ENCODE measurements at places on chromosomes 2 and 18. TPM values are rescaled to one million over a fixed set of nuclear protein-coding genes. Genes with fewer than 3 reads are reported as not detected.

Gene KANSL1L
- 27.1 TPM for total RNA-seq

Gene QPCT
- total RNA-seq, result 2,187 TPM

Gene MYO1B
- 43.4 TPM for total RNA-seq

Gene CYP26B1
- total RNA-seq, result 1.8 TPM

Gene BOD1L2
- total RNA-seq, result not detected

GRCh38 chr2:236075802-236076201 is 92.4 kb downstream of the GBX2 start:
- no peak for DNase-seq

GRCh38 chr2:219679571-219679970 is 52.1 kb downstream of the SLC4A3 start:
- no peak for DNase-seq

DNA sequence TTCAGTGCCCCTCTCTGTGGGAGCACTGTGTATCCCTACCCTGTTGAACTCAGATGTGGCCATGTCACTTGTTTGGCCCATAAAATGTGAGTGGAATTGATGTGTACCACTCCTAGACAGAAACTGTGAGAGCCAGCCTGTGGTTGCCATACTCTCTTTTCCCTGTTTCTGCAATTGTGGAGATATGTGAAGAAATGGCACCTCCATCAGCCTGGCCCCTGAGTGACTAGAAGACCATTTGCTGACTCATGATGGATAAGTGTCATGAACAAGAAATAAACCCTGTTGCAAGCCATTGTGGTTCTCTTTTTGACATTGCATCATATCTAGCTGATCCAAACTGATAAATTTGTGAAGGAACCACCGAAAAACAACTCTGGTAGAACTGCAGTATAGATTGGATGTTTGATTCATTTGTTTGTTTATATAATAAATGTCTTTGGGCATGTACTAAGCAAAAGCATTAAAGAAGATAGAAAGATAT is 214.5 kb upstream of the FBXO11 start:
- no peak for DNase-seq

GRCh38 chr2:35790292-35790691 is 565.3 kb upstream of the CRIM1 start:
- no peak for DNase-seq

DNA sequence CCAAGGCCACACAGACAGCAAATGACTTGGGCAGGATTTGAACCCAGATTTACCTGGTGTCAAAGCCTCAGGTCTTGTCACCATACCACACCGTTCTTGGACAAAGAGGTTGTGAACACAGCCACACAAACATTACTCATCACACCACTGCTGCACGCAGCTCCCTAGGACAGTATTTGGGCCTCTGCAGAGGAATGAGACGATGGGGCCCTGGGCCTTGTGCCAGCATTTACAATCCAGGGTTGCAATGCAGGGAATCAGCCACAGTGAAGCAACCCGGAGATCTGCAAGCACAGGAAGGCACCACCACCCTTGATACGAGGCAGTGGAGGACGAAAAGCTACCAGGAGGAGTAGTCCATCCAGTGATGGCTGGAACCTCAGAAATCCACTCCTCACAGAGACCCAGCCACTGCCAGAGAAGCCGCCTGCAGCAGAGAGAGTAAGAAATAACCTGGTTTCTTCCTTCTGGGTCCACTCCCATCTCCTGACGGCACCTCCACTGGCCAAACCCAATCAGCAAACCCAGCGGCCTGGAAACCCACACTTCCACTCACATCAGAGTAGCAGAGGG is 3.7 kb upstream of the MTCL1 start:
- DNase-seq, result no peak

- peak; percentile 86 for DNase-seq
These were observed 96.3 kb downstream of the FAM210A start for GRCh38 chr18:13629841-13630715.

DNA sequence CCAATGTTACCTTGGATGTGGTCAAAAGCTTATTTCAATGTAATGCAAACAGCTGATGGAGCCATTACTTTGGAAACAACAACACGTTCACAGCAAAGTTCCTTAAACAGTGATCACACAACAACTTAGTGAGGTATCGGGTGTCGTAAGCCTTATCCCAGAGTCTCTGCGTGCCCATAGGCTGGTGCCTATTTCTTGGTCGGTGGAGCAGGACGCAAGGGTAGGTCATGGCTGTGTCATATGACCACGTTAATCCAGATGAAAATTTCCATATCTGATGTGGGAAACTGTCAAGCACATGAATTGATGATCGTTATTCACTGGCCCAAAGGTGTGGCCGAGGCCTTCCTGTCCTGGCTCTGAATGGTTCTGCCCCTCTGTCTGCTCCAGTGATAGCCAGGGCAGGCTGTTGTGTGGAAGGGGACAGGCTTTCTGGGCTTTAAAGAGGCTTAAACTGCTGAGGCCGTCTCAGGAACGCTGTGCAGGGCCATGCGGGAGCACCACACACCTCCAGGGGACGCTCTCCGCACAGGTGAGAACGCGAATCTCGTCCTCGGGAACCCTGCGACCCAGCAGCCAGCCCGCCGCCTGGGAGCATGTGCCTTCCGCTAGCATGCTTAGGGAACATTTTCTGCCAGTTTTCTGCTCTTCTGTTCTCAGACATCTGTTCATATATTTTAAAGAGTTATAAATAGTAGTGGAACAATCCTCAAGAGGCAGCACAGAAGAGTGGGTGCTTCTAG is 90.6 kb downstream of the KCTD1 start:
- DNase-seq, result no peak

DNA sequence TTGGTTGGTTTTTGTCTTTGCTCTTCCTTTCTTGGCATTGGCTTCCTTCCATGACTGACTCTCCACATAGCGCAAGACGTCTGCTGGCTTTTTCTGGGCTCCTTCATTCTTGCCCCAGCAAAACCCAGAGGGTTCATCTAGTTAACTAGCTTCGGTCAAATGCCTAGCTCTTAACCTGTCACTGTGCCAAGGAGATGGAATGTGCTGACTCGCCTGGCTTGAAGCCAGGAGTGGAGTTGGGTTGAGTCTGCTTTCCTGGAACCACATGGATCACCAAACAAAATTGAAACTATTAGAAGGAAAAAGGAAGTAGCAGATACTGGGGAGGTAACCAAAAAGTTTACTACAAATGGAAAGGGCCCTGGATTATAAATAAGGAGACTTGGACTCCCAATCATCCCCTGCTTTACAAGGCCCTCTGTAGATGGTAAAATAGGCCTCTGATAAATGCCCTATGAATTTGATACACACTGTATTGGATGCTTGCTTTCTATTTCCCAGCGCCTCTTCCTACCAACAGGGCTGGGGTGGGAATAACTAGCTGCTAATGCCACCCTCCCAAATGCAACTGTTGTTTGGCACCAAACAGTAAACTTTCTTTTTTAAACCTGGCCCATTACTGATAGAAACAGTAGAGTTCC is 11.3 kb downstream of the MALT1 start:
- no peak for DNase-seq

GRCh38 chr2:241087420-241088268 is 14.4 kb downstream of the MTERF4 start:
- no peak for DNase-seq

- peak; percentile 82 for DNase-seq
These were observed 31.2 kb upstream of the GALM start for GRCh38 chr2:38634684-38635083.

DNA sequence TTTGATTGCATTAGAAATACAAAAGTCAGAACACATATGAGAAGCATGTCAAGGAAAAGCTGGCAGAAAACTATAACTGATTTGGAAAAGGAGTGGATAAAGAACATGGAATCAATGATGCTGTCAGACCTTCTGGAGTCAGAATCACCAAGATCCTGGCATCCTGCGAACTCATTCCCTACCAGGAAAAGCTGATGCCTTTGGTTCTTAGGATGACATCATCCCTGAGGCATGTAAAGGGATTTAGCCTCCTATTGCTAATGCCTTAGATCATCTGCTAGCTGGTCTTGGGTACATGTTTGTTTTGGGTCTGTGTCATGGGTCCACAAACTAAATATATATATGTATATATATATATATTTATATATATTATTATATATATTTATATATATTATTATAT is 680.7 kb downstream of the EPHA4 start:
- no peak for DNase-seq

GRCh38 chr18:77173275-77174030 is 40.9 kb upstream of the MBP start:
- DNase-seq, result no peak

GRCh38 chr2:103896182-103896581 is 957.7 kb upstream of the POU3F3 start:
- DNase-seq, result no peak

GRCh38 chr2:70641263-70641784 is 87.7 kb upstream of the TGFA start:
- DNase-seq, result no peak

GRCh38 chr2:241565411-241565810 is 6.9 kb downstream of the BOK start:
- no peak for DNase-seq

- no peak for DNase-seq
These were observed 87.6 kb downstream of the SEMA4F start for GRCh38 chr2:74741629-74742028.

- DNase-seq, result no peak
These were observed 94.6 kb downstream of the APOB start for GRCh38 chr2:20949256-20949655.

DNA sequence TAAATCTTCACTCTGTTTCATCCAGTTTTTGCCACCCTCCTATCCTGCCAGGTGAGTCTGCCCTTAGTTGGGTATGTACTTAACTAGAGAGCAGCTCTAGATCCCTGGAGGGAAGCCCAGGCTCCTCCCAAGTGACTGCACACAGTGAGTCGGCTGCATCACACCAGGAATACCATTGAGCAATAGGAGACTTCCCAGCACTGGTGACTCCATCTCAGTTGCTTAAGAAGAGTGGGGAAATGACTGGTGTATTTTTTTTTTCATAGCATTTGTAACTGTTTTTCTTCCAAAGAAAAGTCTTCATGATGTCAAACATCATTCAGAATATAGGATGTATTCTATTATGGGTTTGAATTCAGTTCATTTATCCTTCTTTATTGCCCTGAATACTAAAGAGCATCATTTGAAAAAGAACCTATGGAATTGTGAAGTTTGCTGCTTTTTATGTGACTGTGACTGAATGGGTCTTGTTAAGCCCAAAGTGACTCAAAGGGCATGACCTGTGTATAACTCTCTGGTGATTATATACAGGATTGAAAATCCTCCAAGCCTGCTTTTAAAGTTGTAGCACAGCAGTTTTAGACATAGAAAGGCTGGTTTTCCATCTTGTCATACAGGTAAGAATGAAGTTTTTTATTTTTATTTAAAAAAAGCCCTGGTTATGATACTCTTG is 84.3 kb downstream of the MAP3K20 start:
- no peak for DNase-seq

GRCh38 chr2:109256921-109257320 is 127.9 kb downstream of the SH3RF3 start:
- DNase-seq, result no peak

DNA sequence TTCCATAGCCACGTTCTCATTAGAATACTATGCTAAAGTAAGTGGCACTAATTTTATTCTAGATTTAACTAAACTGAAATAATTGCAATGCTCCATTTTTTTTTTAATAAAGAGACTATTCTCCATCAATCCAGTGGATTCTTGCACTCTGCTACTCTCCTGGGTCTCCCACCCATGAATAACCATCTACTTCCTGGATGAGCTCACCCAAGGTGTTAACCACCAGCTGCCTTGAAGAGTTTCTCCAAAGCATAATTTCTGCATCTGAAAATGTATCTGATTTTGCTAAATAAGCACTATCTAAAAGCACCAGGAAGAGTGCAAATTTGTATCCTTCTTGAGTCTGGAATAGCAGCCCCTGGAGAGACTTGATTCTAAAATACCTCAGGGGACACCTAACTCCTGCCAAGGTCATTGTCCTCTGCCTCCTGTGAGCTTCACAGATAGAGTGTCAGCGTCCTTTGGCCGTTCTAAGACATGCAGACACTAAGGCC is 41.6 kb upstream of the SH3BP4 start:
- DNase-seq, result no peak
